ENCODE measurements at places on chromosomes 11 and 22.

DNA sequence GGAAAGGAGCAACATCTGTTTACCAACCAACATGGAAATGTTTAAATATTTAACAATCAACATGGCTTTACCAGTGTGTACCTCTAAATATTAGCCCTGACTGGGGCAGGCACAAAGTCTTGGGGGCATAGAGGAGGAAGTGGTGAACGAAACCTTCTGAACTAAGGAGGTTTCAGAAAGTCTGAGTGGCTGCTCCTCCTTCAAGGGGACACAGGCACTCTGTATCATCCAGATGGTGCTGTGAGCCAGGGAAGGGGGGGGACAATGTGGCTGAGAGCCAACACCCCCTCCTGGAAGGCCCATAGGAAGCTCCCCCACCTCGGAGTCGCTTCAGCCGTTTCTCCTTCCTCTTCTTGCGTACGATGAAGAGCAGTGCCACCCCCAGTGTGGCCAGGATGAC, 107.7 kb downstream of the CEP164 start:
- DNase-seq, result no peak

DNA sequence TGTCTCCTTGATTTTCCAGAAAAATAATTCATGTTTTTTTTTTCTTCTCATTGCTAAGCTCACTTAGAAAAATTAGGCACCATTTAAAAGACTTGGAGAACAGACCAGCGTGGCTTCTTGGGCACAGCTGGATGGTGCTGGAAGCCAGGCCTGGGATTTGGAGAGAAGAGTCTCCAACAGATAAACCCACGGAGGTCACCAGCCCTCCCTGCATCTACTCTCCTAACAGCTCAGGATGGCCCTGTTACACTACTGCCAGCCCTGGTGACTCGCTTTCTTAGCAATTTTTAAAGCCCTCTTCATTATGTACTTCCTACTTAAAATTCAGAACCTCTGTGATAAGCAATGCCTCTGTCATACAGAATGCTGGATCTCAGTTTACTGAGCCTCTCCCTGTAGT, 1.7 kb downstream of the PTH start:
- no peak for DNase-seq

GRCh38 chr11:75996523-75997442, 181.8 kb downstream of the UVRAG start:
- DNase-seq, result no peak

DNA sequence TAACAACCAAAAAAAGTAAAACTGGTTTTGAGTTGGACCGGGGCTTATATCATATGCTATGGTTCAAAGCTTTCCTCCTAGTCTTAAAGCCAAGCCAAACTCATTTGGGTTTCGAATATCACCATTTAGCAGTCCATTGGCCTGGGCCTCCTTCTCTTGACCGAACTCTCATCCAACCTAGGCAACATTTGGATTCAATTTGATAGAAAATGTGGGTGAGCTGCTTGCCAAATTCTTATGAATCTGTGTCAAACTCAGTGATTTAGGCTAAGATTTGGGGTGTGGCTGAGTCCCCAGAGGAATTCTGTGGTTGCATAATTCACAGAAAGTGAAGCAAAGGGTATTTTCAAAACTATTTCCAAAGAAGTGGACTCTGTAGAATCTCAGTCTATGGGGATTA, 83.7 kb downstream of the BLID start:
- no peak for DNase-seq

DNA sequence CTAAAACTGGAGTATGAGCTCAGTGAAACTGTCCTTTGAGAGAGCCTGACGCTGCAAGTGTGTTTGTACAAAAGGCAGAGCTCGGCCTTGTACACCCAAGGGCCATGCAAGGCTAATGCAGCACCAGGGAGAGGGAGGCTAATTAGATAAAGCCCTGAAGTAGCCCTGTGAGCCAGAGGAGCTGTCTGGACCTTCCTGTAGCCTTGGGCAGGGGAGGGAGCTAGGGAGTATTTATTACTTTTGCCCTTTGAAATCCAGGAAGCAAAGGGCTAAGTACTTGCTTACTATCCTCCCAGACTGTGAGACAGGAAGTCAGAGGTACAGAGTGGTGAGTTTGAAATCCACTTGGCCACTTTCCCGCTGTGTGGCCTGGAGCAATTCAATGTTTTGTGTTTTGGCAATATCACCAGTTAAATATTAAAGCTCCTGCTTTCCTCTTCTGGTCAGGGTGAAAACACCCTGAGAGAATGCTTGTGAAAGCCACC, 10.2 kb upstream of the LDHA start:
- DNase-seq, result peak; percentile 33

GRCh38 chr11:24521601-24522000, 24.7 kb downstream of the LUZP2 start:
- DNase-seq, result no peak

- DNase-seq, result no peak
Observed at GRCh38 chr22:35174401-35175038, 82.8 kb upstream of the HMGXB4 start.

DNA sequence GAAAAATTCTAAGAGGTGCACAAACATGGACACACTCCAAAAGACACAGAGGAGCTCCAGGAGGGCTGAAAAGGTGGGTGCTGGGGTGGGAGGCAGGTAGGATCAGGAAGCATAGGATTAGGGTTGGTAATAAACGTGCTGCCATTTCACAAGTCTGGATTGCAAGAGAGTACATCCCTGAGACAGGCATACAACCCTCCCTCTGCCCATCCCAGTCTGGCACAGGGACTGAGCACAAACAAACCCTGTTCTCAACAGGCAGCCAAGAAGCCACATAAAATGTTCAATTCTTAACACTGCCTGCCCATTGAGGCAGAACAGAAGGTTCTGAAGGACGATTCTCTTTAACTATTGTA, 18.5 kb downstream of the SLC35F2 start:
- DNase-seq, result no peak

DNA sequence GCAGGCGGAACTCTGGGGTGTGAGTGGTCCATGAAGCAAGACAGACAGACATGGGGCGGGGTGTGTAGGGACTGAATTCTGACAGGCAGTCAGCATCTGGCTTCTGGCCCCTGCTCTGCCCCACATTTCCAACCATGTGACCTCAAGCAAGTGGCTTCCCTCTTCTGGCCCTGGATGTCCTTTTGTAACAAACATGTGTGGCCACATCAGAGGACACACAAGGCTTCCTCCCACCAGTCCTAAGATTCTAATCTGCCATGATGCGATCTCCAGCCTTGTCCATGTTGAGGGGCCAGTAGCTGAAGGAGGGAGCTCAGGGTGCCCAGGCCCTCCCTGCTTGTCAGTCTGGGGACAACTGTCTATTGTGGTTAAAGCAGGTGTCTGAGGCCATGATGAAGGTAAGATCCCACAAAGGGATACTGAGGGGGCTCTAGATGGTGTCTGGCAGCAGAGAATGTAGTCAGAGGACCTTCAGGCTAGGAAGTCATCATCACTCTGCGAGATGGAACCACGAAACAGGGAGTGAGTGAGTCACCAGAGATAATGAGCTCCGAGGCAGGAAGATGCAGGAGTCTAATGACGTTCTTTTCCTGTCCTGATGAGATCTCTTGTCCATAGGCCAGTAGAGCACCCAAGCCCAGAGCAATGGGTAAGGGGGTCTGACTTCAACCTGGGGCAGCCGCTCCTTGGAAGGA, 27.4 kb downstream of the DRD2 start:
- no peak for DNase-seq

GRCh38 chr22:28942333-28942732, 59.0 kb downstream of the ZNRF3 start:
- no peak for DNase-seq

GRCh38 chr22:46736705-46737104, 1.3 kb downstream of the CERK start:
- no peak for DNase-seq

DNA sequence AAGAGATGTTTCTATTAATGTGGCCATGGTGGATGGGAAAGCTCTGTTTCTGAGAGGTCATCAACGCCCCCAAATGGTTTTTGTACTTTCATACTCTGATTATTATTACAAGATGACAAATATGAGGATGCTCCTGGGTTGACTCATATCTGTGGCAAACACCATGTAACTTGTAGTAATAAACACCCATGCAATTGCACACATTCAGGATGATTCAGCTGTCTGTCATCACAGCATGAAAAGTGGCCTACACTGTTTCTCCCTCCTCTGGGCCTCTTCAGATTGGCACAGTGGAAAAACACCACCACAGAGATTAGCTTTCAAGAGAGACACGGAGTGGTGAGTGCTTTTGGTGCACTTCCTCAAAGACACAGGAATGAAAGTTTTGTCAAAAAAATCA, 85.4 kb downstream of the MTNR1B start:
- DNase-seq, result peak; percentile 29

All from inflammatory macrophage treated with lipopolysaccharide for 1 hour (primary cell).